ENCODE measurements at places on chromosomes 13 and 19.

- DNase-seq, result no peak
Measured at GRCh38 chr13:113171250-113172125, 13.0 kb downstream of the PROZ start.

DNA sequence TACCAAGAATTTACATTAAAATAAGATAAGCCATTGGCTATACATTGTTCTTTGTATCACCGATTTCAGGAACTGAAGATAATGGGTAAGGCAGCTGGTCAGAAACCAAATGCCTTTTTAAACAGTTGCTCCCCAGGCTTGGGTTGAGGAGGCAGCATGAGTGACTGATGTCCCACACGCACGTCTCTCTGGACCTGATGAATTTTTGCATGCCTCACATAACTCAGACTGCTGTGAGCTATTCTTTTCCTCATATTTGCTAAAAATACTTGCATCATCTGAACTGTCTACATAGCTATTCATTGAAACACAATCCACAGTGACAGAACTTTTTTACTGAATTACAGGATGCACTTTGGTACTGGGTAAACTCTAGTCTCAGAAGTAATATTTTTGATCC, 123.6 kb upstream of the MAB21L1 start:
- DNase-seq, result no peak

GRCh38 chr13:35714588-35715377, 238.3 kb upstream of the MAB21L1 start:
- DNase-seq, result no peak

DNA sequence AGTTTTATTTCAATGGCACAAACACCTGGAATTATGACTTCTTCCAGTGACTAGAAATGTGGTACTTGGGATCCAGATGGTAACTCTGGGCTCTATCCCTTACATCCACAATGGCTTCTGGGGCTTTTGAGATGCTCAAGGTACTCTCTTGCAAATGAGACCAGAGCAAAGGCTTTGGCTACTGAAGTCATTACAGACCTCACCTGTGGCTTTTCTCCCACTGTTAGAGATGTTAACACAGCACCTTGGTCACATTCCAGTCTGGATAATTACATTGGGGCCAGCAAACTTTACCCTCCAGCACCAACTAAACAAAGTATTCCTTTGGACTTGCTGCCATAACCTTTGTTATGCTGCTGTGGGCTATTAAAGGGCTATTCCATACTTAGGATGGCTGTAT, 6.1 kb downstream of the ENOX1 start:
- no peak for DNase-seq

GRCh38 chr19:23823952-23824389, 65.3 kb upstream of the ZNF681 start:
- DNase-seq, result no peak

DNA sequence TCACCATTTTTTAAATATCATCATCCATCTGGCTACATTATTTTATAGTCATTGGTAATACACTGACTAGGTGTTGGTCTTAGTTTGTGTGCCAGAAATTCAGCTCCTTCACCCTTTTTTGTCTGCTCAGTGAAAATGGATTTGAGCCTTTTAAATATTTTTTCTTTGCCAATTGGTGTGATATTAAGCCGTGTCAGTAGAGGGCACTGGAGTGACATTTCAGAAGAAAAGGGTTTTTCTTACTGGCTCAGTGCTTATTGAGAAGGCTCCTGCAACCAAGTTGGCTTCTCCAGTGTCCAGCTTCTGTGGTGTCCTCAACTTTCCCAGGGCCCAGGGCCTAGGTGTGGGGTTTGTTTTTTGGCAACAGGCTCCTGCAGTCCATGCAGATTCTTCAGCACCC, 546.6 kb downstream of the DACH1 start:
- DNase-seq, result no peak

- DNase-seq, result no peak
Measured at GRCh38 chr13:41791056-41791455, 169.9 kb downstream of the VWA8 start.

- DNase-seq, result no peak
Measured at GRCh38 chr13:32254916-32255723, 60.0 kb downstream of the ZAR1L start.
